NCI-H2171 (cell line): ENCODE measurements at places on chromosomes 16 and 17.

DNA sequence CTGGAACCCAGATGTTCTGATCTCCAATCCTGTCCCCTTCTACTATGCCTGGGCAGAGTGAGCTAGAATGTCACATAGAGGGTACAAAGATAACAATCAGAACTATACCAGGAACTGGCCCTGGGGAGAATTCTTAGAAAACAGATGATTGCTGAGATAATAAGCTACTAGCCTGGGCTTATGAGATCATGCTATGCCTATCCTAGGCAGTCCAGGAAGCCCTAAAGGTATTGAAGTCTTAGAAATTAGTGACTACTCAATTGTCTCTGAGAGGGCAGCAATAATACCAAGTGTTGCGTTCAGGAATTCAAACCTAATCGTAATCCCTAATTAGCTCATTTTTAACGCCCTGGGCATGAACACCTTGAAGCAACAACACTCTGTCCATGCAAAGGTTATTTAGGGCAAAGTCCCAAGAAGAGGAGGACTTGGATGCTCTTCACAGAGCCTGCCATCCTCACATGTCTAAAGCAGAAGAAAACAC is 77.1 kb downstream of the MMD start:
- DNase-seq, result no peak

GRCh38 chr16:89823087-89823823 is 5.0 kb upstream of the SPIRE2 start:
- no peak for DNase-seq

DNA sequence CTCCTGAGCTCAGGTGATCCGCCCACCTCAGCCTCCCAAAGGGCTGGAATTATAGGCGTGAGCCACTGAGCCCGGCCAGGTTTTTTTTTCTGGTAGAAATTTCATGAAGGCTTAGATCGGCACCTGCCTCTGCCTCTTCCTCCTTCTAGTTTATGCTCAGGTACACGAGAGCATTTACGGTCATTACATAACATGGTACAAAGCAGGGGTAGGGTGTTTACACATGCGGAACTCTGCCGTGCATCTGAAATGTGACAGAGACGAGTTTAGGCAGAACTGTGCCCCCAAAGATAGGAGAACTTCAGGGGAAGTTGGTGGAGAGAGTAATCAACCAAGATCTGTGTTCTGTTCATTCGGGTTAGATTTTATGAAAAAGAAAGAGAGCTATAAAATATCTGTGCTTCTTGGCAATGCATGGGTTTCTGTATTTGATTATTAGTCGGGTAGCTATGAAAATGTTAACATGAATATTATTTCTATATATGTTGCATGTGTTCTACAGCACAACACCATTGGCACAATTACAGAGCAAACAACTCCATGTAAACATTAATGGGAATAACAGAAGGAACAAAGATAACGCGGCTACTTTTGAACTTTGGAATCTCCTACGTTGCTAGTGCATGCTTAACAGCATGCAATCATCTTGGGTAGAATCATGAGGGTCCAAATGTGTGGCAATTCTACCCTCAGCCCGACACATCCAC is 23.5 kb upstream of the MAP2K6 start:
- no peak for DNase-seq

DNA sequence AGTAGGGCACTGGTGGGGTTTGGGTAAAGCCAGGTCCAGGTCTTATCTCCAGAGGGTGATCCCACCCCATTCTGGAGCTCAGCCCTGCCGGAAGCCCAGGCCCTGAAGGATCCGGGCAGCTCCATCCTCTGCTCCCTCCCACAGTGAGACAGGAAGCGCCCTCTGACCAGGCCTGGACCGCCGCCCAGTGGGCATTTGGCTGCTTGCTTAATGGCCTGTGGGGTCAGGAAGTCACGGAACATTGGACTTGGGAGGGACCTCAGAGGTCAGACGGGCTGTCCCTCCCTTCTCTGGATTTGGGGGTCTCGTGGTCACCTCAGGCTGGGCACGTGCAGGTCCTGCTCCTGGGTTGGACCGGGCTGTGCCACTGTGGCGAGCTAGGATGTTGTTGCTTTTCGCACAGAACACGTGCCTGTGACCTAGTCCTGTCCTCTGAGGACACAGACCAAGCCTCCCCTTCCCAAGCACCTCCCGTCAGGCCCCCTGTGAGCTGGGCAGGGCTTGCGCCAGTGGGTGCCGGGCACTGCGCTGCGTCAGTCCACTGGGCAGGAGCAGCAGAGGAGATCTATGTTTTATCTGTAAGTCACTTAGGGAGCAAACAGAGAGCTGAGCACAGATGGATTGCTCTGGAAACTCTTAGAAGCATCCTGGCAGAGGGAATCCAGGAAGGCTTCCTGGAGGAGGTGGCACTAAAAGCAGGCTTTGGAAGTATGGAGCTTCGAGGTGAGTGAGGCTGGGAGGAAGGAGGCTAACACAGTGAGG is 49.4 kb upstream of the GSE1 start:
- DNase-seq, result no peak

- no peak for DNase-seq
Measured at GRCh38 chr16:63960321-63960720, 1161.5 kb downstream of the CDH11 start.

- DNase-seq, result no peak
Measured at GRCh38 chr16:30151091-30151490, 28.1 kb upstream of the MAPK3 start.

- no peak for DNase-seq
Measured at GRCh38 chr17:20920815-20921199, 122.0 kb downstream of the USP22 start.

- DNase-seq, result no peak
Measured at GRCh38 chr16:27550582-27550920, 607 bp downstream of the KATNIP start.
